ENCODE measurements at places on chromosomes 12 and 14.

- no peak for DNase-seq
These were observed 36.5 kb upstream of the KICS2 start for GRCh38 chr12:64258576-64258975.

DNA sequence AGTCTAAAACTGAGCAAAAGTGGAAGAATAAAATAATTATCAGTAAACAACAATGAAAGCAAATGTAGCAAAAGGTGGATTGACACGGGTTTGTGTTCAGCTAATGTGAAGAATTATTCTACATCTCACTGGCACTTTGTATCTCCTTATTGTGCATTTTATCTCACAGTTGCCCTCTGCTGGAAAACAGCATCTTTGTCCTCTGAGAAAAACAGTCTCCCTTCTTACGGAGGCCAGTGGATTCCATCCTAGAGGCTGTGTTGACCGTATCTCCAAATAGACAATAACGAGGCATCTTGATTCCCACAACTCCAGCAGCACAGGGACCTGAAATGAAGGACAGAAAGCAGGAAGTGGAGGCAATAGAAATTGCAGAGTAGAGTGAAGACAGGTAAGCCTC lies 51.3 kb upstream of the PLBD1 start:
- DNase-seq, result no peak

- DNase-seq, result no peak
These were observed 19.0 kb downstream of the RIN3 start for GRCh38 chr14:92532490-92533163.

GRCh38 chr14:23562822-23563472 lies 4.6 kb downstream of the AP1G2 start:
- DNase-seq, result no peak

GRCh38 chr14:91385224-91385623 lies 32.4 kb downstream of the CCDC88C start:
- no peak for DNase-seq

DNA sequence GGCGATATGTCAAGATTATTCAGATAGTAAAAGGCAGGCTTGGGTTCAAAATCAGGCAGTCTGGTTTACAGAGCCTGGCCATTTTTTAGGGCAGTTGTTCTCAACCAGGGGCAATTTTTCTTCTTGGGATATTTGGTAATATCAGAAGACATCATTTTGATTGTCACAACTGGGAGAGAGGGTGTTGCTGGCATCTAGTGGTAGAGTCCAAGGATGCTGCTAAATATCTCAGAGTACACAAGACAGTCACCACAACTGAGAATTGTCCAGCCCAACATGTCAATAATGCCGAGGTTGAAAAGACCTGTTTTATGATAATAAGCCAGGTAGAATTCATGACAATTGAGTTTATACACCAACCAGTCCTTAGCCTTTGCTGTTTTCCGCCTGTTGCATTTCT lies 733.9 kb downstream of the NRXN3 start:
- DNase-seq, result no peak

- no peak for DNase-seq
These were observed 6.8 kb upstream of the FOXG1 start for GRCh38 chr14:28759653-28760313.

GRCh38 chr12:70824511-70824910 lies 96.0 kb downstream of the PTPRR start:
- DNase-seq, result no peak

DNA sequence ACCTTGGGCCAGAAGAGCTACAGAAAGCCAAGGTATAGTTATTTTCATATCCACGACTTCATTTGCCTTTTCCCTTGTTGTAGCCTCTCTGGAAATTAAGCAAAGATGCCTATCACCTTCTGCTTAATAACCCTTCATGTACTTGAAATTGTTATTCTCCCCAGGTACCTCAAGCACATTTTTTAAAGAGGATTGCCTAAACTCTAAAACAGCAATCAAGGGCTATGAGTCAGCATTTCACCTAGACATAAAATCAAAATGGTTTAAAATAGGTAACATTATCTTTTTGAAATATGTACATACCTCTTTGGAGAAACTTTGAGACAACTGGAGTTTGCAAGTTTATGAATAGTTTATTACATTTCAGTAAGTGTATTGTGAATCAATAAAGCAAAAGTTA lies 11.6 kb downstream of the DTD2 start:
- no peak for DNase-seq

DNA sequence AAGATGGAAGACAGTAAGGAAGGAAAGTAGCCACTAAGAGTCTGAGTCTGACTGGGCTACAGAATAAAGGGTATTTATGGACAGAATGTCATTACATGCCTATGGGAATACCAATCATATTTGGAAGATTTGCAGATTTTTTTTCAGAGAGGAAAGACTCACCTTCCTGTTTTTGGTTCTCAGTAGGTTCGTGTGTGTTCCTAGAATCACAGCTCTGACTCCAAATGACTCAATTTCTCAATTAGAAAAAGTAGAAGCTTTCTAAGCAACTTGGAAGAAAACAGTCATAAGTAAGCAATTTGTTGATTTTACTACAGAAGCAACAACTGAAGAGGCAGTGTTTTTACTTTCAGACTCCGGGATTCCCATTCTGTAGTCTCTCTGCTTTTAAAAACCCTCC lies 15.4 kb upstream of the PAPLN start:
- no peak for DNase-seq

DNA sequence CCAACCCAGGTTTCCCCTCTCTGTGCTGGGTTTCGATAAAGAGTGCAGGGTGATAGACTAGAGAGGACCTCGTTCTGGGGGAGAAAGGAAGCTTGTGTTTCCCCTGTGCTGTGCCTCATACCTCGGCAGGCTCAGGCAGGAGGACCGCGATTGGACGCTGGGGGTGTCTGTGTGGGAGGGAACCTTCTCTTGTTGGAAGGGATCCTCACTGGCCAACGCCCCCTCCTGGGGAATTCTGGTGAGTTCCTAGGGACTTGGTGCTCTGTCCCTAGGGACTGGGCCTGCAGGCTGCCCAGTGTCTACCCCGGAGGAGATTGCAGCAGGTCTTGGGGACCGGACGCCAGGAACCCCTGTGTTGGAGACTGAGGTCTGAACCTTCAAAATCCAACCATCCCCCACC lies 157.4 kb upstream of the PRMT8 start:
- no peak for DNase-seq

DNA sequence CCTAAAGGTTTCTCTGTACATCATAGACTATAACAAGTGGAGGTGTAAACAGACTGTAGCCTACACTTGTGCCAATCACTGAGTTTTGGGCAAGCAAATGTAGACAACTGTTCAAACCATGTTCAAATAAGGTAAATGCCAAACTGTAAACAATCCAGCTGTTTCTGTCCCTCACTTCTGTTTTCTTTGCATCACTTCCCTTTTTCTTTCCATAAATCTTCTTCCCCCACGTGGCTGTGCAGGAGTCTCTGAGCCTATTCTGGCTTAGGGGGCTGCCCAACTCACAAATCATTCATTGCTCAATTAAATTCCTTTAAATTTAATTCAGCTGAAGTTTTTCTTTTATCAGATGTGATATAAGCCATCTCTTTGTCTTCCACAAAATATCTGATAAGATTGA lies 65.1 kb upstream of the CPM start:
- DNase-seq, result no peak

DNA sequence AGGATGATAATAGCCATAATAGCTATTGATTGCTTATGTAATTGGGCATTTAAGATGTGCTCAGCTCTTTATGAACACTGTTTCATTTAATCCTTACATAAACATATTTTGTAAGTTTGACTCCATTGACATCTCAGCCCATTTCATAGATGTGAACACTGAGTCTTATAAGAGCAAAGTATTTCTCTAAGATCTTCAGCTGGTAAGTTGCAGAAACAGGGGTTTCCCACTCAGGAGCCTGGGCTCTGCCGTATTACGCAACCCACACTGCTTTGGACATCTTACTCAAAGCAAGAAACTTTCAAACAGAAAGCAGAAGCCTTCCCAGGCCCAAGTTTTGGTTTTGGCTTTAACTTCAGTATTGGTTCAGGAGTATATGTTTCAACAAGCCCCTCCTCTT lies 705.1 kb downstream of the MED13L start:
- DNase-seq, result no peak

DNA sequence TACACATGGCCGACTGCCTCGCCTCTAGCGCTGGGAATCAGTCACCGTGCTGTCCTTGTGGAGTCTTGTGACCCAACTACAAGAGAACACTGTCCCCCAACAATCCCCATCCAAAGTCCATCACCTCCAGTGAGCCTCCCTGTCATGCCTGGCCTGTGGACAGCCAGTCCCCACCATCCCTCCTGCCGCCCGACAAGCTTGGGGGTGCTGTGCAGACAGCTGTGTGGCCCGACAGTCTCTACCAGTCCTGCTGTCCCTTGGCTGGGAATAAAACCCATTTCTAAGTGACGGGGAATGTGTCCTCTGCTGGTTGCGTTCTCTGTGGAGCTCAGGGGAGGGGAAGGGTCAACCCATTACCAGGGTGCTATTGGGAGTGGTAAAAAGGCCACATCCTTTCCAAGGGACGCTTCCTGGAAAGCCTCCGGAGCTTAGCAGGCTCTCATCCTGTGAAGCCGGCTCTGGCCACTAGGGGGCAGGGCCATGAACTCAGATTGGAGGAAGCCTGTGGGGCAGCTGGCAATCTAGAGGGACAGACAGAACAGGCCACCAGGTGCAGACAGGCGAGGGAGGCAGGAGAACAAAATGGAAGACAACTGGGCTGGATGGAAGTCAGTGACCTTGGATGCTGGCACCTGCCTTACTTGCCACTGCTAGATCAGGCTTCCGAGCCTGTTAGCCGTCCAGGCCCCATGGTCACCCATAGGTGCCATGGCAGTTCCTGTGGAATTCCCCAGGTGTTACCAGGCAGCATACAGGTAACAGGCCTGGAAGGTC lies 12.0 kb upstream of the BLTP3B start:
- DNase-seq, result peak; percentile 60

DNA sequence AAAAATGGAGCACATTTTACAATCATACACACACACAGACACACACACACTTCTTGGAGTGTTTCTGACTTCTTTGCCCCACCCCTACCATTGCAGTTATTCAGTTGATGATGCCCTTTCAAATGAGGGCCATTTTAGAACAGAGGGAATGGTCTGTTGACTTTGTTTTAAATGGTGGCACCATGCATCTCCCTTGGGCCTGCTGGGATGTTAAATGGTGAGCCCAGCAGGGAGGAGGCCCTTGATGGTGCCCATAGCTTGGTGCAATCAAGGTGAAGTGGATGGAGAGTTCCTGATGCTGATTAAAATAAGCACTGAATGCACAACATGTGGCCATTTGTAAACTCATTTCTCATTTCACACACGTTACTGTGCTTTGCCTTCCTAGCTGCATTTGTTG lies 13.3 kb downstream of the C12orf75 start:
- no peak for DNase-seq

- DNase-seq, result no peak
These were observed 100.6 kb downstream of the ANO4 start for GRCh38 chr12:100895192-100895591.
